ENCODE measurements at places on chromosomes 12 and 14.

- DNase-seq: no peak
Observed at GRCh38 chr12:62044450-62045135, 215.6 kb upstream of the USP15 start.

DNA sequence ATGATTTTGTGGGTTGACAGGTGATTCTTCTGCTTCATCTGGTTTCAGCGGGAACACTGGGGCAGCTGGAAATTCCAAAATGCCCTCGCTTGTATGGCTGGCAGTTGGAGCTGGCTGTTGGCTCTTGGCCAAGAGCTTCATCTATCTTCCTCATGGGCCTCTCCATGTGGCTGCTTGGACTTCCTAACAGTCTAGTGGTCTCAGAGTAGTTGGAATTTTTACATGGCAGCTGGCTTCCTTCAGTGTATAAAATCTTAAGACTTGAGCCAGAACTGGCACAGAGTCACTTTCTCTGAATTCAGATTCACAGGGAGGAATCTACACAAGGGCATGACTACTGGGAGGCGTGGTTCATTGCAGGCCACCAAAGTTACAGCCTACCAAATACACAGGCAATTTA is 204.9 kb upstream of the RMST start:
- DNase-seq: no peak

- no peak for DNase-seq
Observed at GRCh38 chr14:29165431-29165830, 398.8 kb downstream of the FOXG1 start.

GRCh38 chr12:93144109-93144508 is 215.0 kb upstream of the EEA1 start:
- DNase-seq: peak; percentile 35

- no peak for DNase-seq
Observed at GRCh38 chr12:85253853-85254252, 26.2 kb upstream of the ALX1 start.

DNA sequence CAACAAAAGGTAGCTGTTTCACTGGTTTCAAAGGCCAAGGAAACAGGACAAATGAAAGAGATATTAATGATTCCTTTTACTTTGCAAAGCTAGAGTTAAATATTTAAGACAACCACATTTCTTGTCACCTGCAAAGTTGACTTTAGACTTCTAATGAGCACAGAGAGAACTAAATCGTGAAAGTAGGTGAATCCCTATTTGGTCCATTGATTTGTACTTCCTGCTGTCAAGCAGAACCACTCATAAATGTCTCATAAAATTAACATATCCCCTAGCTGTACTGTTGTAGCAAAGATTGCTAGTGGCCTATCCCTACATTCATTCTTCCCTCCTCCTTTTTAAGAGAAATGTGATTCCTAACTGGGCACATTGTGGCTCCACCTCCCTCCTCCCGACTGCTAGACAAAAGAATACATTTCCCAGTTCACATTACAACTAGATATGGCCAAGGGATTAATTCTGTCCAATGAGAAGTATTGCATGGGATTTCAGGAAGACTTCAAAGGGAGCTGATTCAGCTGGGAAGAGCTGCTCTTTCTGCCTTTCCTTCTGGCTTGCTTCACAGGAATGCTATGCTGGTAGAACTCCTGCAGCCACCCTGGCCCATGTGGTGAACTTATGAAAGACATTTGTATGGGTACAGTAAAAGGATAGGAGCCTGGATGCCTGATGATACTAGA is 227.5 kb upstream of the ABCD2 start:
- peak; percentile 8 for DNase-seq

DNA sequence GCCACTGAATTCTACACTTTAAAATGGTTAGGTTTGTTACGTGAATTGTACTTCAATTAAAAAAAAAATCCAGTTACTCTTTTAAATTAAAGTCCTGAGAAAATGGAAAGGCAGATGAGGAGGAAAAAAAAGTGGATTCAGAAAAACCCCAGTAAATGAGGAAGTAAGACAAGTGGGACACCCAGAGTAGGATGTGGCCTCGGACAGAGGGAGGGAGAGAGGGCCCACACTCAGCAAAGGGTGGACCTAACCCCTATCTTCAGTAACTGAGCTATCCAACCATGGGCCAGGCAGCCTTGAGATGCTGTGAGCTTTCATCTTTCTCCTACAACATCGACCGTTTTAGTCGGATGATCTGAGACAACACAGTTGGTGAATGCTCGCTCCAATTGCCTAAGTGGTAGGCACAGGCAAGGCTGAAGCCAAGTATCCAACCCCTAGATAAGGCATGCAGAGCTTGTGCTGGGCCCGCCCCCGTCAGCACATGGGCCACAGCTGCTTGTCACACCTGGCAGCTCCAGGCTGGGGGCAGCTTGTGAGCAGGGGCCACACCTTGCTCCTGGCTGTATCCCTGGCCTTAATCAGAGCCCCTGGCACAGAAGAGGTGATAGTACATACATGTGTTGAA is 142.1 kb downstream of the TTC7B start:
- DNase-seq: no peak

GRCh38 chr12:30580344-30580743 is 115.3 kb downstream of the IPO8 start:
- no peak for DNase-seq

GRCh38 chr14:104986487-104987164 is 1.0 kb downstream of the CLBA1 start:
- DNase-seq: no peak

DNA sequence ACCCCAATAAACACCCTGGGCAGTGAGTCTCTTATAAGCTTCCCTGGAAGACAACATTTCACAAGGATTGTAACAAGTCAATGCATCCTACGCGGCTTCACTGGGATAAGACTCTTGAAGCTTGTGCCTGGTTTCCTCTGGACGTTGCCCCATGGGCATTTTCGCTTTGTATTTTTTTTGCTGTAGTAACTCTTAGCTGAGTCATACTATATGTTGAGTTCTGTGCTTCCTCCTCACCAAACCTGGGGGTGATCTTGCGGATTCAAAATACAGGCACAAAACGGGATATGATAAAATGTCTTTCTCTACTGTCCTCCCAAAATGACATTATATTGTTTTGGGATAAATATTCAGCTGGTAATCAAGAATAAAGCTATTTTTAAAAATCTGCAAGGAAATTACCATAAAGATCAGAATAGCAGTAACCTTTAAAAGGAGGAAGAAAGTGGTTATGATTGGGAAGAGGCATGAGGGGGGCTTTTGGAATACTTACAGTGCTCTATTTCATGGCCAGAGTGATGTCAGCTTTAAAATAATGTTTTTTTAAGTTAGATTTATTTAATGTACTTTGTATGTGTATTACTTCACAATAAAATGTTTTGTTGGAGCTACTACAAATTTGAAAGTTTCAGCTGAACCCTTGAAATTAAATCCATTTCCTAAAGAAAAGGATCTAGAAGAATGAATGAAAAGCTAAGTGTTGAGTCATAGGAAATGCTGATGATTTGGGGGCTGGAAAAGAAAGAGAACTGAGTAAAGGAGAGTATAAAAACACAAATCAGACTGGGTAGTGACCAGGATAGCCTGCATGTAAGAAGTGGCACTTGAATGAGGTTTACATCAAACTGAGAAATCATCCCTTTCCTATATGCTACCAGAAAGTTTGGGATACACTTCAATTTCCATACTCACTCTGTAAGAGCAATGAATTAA is 14.7 kb downstream of the BTBD7 start:
- no peak for DNase-seq

All from fibroblast of skin of left quadriceps (primary cell).